ENCODE measurements at places on chromosomes 4 and X.

DNA sequence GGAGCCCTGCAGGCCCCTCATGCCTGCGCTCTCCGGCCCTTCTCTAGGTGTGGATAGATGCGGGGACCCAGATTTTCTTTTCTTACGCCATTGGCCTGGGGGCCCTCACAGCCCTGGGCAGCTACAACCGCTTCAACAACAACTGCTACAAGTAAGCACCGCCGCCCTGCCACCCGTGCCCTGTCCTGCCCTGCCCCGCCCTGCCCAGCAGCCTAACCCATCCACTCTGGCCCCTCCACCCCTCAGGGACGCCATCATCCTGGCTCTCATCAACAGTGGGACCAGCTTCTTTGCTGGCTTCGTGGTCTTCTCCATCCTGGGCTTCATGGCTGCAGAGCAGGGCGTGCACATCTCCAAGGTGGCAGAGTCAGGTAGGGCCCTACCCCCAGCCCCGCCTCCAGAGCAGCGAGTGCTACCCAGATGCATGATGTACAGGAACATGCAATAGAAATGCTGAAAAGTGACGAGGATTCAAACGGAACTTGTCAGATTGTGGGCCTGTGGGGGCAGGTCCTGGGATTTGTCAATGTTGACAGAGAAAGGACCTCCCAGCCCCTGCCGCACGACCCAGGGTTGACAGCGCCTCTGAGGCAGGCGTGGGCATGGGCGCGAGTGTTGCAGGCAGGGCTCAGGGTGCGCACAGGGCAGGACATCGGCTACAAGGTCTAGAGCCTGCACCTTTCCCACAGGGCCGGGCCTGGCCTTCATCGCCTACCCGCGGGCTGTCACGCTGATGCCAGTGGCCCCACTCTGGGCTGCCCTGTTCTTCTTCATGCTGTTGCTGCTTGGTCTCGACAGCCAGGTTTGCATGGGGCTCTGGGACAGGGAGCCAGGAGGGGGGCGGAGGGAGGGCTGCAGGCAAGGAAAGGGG is 5.7 kb downstream of the SLC6A8 start:
- no peak for DNase-seq

- DNase-seq, result no peak
Observed at GRCh38 chr4:78207541-78207940, 150.4 kb downstream of the FRAS1 start.

DNA sequence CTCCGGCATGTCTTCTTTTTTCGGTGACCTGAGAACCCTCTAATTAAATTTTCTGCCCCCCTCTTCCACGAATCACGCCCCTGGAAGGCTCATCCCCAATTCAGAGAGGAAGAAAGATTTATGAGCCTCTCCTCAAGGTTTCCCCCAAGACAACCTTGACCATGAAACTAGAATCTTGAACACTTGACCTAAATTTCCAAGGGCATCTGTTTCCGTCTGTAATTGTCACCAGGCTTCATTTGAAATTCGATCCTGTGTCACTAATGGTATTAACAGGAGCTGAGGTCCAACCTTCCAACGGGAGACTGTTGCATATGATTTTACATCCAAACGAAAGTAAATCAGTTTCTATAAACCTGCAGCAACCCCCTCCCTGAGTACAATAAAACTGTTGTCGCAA is 139.9 kb upstream of the ZIC3 start:
- DNase-seq, result no peak

DNA sequence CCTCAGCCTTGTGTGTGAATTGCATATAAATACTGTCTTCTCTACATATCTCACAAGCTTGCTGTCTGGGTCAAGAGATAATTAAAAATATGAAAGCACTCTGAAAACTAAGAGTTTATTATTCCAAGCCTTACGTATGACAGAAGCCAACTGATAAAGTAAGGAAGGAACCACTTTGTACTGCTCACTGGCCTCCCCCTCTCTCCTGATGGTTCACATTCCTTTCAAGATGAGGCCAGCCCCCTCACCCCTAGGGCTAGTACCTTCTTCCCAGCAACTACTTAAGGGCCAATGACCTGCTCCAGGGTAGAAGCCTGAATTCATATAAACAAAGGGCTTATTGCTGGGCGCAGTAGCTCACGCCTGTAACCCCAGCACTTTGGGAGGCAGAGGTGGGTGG is 5.4 kb upstream of the SOWAHD start:
- DNase-seq, result no peak

DNA sequence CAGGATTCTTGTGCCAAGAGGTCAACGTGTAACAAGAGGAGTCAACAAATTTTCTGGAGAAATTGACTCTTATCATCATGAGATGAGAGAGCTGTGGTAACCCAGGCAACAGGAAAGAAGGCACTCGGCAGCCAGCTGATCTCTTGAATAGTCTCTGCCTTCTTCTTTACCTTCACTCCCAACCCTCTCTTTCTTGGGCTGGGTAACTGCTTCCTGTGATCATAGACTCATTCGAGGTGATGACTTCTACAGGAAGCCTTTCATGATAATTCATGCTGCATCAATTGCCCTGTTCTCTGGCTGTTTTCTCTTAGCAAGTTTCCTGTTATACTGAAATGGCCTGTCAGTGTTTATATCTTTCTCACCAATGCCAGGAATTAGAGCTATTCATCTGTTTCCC is 70.8 kb upstream of the FSTL5 start:
- DNase-seq, result no peak

DNA sequence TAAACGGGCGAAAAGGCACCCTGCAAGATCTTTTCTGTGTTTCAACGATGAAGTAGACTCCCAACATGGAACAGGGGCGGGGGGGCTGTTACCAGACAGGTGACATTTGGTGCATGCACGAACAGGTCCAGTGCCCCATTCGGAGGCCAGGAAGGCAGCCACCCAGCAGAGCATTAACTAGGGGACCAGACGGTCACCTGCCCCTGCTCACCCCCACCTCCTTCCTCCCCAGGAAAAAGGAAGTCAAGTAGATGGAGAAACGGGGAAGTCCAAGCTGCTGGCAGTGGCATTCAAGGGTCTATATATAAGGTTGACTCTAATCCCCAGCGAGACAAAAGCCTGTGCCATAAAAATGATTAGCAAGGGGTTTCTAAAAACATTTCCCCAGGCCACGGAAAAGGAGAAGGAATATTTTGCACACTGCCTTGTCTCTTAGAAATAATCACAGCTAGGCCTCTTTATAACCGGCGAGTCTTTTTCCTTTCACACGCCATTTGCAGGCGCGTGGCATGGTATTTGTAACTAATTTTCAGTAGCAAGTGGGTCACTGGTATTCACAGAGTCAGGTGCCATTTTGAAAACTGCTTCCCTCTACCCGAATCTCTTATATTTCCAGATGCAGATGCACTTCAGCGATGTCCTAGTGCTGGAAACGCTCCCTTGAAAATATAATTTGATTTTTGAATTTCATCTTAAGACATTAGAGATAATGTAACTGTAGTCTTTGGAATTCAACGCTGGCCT is 1.2 kb upstream of the TMSB4X start:
- DNase-seq, result no peak

GRCh38 chr4:6148506-6149205 is 51.7 kb downstream of the JAKMIP1 start:
- no peak for DNase-seq

DNA sequence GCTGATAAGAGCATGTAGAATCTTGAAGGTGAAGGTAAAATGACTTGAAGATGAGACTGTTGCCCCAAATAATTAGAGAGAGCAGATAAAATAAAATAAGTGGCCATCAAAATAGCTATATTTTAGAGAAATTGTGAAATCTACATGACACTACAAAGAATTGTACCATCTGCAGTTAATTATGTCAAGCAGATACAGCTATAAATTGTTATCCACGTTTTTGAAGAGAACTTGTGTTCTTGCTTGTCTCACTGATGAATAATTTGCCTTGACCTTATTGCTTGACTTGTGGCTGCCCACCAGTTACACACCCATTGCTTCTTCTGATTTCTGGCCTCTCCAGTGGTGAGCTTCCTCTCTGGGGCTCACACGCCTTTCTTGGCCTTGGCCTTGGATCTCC is 75.8 kb upstream of the TNIP3 start:
- DNase-seq, result no peak

DNA sequence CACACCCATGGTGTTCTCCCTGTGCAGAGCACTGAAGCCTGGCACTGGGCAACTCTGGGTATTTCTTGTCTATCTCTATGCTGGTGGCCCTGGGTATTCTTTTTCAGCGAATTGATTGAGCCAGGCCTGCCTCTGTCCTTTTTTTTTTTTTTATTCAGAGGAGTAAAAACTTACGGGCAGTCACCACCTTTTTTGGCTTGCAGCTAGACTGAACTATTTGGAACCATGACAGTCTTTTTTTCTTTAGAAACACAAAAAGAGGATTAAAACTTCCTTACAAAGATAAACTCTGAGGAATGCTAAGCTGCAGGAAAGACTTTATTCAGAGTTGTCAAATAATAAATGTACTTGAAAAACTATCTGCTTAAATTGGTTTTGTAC is 119.2 kb upstream of the STIM2 start:
- no peak for DNase-seq

GRCh38 chr4:53121264-53121865 is 244.5 kb downstream of the SCFD2 start:
- no peak for DNase-seq

- DNase-seq, result peak; percentile 48
Observed at GRCh38 chrX:120308959-120309872, 2.0 kb downstream of the TMEM255A start.

GRCh38 chr4:15396157-15396800 is 31.6 kb upstream of the C1QTNF7 start:
- DNase-seq, result peak; percentile 23

DNA sequence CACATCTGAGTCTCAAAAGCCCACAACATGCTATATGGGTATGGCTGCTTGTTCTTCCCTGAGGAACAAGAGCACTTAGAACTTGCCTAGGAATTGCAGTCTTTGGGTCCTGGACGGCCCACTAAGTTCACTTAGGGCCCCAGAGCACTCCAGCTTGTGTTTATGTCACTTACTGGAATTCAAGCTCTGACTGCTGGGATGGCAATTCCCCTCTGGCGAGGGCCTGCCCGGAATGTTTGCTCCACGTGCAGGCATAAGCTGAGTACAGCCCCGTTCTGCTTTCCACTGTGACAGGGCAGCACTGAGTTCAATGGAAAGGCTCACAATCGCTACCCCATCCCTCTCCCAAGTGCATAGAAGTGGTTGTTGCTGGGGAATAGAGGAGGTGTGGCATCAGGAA is 25.9 kb upstream of the RASSF6 start:
- no peak for DNase-seq

DNA sequence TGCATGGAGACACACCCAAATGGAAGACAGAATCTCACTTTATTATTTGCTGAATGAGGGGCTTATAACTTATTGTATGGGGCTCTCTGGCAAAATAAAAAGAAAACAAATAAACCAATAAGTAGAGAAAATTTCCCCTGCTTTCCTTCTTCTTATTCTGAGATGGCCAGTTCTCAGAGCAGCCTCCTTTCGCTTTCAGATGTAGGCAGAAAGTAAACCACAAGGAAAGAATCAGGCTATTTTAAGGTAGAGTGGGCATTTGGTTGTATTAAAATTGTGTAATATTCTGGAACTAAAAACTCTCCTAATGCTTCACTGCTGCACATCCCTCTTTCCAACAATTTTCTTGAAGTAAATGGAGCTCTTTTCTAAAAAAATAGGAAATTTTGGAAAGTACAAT is 241.8 kb downstream of the GALNTL6 start:
- DNase-seq, result no peak

DNA sequence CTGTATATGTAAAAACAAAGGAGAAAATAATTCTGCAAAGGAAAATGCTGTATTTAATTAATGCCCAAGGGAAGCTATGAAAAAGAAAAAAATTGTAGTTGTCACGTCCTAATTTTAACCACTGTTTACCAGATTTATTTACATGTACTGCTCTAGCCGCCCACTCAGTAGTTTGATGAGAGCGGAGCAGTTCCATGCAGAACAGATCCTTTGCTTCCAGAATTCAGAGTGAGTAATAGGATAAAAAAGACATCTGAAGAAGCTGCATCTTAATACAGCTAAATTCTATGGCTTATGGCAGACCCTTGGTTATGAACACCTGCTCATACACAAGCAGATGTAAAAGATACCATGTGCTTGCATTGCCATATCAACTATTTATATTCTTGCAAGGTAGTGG is 287.0 kb downstream of the GASK1B start:
- no peak for DNase-seq

DNA sequence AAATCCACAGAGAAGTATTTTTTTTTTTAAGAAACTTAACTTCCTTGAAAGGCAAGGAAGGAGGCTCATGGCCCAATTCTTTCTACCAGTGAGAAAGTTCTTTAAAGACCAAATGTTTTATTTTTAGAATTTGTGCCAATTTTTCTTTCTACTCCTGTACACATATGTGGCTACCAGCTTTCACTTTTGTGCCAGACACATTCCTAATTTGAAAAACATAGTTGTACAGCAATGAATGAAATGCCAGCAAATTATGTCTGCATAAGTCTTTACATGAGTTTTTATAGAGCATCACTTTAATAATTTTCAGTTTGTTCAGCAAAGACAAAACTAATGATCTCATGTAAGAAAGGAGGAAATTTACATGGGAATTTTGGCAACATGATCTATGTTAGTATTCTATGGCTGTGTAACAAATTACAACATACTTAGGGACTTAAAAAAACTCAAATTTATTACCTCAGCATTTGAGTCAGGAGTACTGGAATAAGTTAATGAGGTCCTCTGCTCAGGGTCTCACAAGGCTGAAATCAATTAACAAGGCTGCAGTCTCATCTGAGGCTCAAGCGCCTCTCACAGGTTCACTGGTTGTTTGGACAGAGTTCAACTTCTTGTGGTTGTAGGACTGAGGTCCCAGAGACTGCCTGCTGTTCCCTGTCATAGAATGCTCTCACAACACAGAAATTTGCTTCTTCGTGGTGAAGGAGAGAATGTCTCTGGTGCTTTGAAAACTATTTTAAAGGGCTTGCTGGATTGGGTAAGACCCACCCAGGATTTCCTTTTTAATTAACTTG is 678.2 kb upstream of the FAM241A start:
- DNase-seq, result no peak

- DNase-seq, result no peak
Observed at GRCh38 chr4:612749-613125, 12.6 kb upstream of the PDE6B start.

DNA sequence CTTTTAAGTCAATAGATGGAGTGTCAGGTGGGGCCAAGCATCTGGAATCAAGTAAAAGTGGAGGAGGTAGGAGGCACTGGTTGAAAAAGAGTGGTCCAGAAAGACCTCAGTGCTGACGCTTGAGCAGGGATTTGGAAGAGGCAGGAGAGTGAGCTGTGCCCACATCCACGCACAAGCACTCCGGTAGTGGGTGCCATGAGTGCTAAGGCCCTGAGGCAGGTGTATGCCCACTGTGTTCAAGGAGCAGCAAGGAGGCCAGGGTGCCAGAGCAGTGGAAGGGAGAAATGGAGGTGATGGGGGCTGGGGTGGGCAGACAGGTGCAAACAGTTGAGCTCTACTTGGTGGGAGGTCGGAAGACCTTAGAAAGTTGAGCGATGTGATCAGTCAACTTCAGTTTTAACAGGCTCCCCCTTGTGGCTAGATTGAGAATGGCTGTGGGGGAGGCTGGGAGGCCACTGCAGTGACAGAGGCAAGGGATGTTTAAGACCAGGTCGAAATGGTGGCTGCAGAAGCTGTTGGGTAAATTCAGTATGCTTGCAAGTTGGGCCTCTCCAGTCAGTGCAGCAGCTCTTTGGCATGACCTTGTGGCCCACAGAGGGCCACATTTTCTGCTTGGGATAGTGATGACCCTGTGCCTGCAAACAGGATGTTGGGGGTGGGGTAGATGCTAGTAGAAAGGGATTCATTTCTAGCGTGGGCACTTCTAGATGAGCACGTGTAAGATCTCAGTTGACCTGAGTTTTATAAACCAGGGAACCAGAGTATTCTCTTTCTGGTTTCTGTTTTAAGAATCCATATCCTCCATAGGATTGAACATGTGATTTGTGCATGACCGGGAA is 12.7 kb downstream of the TKTL1 start:
- DNase-seq, result peak; percentile 82

GRCh38 chr4:67576059-67576466 is 17.5 kb downstream of the STAP1 start:
- DNase-seq, result no peak
